ENCODE measurements at places on chromosomes 13 and 19. TPM values are rescaled to one million over a fixed set of nuclear protein-coding genes. Genes with fewer than 3 reads are reported as not detected.

- DNase-seq = no peak
Observed at GRCh38 chr13:32115066-32115465, 83.5 kb downstream of the FRY start.

DNA sequence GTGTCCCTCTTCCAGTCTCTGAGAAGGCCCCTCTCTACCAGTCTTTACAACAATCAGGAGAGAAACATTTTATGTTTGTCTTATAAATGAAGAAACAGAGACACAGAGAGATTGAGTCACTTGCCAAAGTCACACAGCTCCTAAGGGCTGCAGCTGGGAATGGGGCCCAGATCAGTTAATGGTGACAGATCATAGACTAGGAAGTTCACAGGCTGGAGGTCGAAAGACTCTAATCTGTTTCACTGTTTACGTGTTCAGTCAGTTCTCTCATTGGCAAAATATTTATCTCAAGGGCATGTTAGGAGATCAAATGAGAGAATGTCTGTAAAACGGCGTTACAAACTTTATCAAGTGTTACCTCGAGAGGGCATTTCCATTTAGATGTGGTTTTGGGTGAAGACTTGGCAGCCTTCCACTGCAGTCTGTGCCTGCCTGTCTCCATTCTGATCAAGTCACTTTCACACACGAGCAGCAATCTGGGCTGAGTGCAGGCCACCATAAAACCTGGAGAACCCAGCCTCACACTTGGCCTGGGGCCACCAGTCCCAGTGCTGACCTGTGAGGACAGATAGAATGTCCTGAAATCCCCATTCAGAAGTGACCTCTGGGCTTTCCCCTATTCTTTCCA, 65.1 kb downstream of the SIAH3 start:
- no peak for DNase-seq

DNA sequence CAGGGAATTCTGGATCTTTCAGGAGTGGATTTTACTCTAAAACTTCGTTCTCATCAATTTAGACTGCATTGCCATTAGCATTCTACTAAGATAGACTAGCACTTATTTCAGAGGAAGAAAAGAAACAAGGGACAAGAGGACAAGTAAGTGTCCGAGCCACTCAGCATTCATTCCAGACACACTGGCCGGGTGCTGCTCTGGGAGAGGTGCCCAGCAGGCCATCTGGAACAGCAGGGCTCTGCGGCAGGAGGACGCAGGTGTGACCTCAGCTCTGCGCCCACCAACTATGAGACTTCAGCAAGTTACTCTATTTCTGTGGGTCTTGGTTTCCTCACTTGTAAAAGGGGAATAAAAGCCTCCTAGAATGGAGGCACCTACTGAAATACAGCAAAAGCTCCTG, 4.2 kb downstream of the EPS15L1 start:
- no peak for DNase-seq

- DNase-seq = no peak
Observed at GRCh38 chr19:29769997-29770396, 41.8 kb upstream of the CCNE1 start.

GRCh38 chr13:113532156-113532806, 41.8 kb upstream of the DCUN1D2 start:
- DNase-seq = no peak

DNA sequence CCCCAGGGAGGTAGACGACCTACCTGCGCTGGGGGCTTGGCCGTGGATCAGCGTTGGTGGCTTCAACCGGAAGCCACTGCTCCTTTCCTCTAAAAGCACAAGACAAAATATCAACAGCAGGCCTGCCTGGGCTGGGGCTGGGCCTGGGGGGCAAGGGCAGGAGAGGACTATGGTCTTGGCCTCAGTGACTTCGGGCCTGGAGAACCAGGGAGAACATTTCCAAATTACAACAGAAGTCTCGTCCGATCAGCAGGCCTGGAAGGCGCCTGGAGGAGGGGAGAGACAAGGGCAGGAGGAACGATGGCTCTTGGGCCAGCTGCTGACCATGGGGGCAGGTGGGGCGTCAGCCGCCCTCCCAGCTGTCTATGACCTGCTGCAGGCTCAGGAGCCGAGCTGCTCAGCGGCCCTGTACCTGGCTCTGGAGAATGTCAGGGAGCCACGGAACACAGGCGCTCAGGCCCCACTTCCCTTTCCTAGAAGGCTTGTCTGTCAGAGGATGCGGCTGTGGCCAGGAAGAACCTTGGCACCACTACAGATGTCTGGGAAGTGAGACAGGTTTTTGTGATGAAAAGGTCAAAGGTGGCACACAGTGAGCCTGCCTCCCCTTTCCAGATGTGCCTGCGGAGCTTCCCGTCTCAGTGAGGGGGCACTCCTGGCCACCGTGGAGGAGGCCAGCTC, 19.5 kb downstream of the CAPS start:
- DNase-seq = no peak

GRCh38 chr19:38676023-38676877, 28.8 kb downstream of the ACTN4 start:
- DNase-seq = peak; percentile 75

GRCh38 chr19:33796164-33796875, at the start of gene KCTD15:
Gene KCTD15, plus strand, starts transcription at chr19:33796870. Its CDS starts 3,585 bp downstream, at chr19:33800455.
- no peak for DNase-seq

- DNase-seq = no peak
Observed at GRCh38 chr13:44302940-44303575, 70.6 kb upstream of the SERP2 start.

DNA sequence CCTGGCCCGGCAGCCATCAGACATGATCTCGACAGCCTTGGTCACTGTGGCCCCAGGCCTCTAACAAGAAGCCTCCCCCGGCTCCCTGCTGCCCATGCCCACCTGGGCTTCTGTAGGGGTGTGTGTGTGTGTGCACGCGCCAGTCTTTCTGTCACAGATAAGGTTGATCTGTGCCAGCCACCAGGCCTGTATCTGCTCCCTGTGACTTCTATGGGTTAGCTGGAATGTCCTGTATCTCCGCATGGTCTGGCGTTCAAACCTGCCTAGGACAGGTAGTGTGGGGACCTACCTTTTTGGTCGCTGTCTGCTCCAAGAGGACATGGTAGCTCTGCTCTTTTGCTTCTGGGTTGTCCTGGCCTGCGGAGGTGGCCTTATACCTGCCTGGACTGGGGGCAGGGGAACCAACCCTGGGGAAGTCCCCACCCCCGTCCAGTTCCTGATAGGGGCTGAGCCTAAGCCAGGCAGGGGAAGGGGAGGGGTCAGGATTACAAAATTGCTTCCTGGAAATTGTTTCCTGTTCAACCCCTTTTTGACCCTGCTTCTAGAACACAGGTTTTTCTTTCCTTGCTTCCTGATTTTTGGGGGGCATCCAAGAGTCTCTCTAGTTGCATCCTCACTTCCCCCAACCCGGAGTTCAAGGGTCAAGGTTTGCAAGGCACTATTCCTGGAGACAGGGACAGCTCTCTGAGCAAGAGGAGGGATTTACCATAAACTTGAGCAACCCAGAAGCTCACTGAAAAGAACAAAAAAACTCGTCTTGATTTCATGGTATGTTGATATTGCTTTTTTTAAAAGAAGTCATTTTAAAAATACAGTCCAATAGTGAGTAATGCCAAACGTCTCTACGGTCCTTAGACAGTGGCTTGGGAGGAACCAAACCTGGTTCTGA, at the start of gene LRG1:
Gene LRG1, minus strand, starts transcription at position 344 of the 889 bp plus-strand sequence. Its CDS starts 23 bp downstream, at position 321.
- no peak for DNase-seq

- no peak for DNase-seq
Observed at GRCh38 chr13:63393112-63393511, 1977.5 kb upstream of the PCDH20 start.

DNA sequence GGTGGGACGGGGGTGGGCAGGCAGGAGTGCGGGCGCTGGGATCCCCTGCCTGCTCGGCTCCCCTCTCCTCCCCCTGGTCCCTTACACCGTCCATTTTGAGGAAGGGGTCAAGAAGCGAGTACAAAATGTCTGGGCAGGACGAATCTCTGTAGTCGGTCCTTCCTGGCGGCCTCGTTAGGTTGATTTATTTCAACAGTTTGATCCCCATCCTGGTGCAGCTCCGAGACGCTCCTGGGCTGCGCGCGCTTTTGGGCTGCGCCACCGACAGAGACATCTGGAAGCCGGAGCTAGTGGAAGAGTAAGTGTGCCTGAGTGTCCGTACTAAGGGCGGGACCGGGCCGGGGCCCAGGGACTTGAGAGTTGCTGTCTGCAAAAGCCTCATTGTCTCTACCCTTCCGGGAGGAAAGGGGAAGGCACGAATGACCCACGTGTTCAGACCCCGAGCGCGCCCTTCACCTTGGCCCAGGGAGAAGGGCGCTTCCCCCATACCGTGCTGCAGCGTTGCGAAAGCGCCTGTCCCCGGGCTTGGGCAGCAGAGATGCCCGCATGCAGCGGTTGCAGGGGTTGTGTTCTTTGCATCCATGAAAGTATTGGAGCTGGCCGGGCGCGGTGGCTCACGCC, 1.8 kb downstream of the ZNF114 start:
- peak; percentile 21 for DNase-seq

DNA sequence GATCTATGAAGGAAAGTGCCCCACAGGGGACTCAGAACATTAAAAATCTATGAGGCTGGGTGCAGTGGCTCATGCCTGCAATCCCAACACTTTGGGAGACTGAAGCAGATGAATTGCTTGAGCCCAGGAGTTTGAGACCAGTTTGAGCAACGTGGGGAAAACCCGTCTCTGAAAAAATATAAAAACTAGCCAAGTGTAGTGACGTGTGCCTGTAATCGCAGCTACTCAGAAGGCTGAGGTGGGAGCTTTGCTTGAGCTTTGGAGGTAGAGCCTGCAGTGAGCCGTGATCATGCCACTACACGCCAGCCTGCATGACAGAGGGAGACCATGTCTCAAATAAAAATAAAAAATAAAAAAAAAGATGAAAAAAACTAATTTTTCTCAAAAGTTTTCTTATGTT, 1070.6 kb downstream of the PCDH9 start:
- DNase-seq = no peak

DNA sequence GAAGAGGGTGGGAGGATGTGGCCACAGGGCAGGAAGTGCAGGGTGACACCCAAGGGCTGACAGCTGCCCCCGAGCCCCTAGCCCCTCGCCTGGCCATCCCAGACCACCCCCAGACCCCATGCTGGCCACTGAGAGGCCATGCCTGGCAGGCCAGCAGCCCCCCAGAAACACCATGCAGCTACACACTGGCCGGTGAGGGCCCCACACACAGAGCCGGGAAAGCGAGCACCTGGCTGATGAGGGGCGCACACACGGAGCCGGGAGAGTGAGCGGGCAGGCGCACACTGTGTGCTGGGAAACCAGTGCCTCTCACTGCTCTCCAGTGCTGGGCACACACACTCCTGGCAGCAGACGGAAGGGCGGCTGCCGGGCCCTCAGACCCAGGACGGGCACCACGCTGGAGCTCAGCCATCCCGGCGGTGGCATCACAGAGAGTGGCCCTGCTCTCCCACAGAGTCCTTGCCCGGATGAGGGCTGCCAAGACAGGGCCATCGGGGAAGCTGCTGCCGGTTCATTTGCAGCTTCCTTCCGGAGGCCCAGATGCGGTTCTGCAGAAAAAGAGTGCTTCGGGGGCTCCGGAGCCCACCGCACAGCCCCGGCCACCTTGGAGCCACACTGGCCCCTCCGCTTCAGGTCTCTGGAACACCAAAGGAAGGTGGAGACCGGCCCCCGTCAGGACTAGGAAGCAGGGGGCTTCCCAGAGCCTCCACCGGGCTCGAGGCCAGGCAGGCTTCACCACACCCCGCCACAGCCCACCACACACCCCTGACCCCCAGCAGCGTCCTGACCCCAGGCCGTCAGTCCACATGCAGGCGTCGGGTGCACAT, 76.4 kb downstream of the SPACA7 start:
- no peak for DNase-seq

DNA sequence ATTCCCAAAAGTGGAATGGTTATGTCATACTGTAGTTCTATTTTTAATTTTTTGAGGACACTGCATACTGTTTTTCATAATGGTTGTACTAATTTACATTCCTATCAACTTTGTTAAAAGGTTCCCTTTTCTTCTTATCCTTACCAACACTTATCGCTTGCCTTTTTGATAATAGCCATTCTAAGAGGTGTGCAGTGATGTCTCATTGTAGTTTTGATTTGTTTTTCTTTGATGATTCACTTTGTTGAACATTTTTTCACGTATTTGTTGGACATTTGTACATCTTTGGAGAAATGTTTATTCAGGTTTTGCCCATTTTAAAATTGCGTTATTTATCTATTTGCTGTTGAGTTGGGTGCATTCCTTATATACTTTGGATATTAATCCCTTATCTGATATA, 188.8 kb upstream of the SPRY2 start:
- DNase-seq = peak; percentile 74

DNA sequence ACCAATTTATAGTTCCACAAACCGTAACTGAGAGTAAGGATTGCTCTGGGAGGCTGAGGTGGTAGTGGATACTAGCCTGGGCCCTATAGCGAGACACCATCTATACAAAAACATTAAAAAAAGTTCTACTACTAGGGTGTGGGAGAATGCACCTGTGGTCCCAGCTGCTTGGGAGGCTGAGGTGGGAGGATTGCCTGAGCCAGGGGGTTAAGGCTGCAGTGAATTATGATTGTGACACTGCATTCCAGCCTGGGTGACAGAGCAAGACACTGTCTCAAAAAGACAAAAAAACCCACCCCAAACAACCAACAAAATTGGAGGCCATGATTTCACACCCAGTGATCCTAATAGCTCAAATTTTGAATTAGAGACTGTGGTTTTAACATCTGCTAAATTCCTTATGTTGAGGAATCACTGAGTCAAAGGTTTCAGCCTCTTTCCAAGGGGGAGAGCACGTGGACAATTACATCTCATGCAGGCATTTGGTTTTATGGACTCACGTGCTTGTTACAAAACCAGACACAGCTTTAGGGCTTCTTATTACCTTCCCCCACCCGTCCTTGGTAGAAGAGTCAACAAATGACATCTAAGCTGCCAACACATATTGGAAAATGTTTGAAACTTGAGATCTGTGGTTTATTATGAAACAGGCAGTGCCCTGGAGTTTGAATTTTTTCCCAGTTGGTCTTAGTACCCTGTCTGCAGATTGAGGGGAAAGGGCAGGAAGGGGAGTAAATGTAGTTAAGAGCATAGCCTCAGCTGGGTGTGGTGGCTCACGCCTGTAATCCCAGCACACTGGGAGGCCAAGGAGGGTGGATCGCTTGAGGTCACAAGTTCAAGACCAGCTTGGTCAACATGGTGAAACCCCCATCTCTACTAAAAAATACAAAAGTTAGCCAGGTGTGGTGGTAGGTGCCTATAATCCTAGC, 18.5 kb downstream of the CYP2A6 start:
- peak; percentile 98 for DNase-seq

GRCh38 chr13:113060557-113061270, 44.9 kb upstream of the F7 start:
- no peak for DNase-seq

DNA sequence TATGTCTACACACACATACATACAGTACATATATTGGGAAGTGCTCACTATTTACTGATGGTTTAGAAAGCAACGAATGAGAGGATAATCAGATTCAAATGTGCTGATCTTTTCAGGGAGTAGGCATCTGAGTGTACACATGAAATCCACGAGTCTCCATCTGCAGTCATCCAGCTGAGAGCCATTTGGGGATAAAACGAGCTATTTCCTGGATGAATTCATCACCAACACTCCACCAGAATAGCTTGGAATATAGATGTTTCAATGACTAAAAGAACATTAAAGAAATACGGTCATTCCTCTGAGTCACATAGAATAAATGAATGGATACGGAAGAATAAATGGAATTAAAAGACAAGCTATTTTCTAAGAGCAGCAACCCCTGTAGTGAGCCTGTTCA, 721.6 kb upstream of the ARGLU1 start:
- no peak for DNase-seq

Gene SRRM5
- total RNA-seq = 0.11 TPM

Gene GRK1
- not detected for total RNA-seq

Gene NLRP4
- total RNA-seq = not detected

Gene FCGBP
- total RNA-seq = 0.06 TPM

Gene CD37
- not detected for total RNA-seq

Gene THSD8
- not detected for total RNA-seq
